ENCODE measurements at places on chromosomes 1 and 21.

DNA sequence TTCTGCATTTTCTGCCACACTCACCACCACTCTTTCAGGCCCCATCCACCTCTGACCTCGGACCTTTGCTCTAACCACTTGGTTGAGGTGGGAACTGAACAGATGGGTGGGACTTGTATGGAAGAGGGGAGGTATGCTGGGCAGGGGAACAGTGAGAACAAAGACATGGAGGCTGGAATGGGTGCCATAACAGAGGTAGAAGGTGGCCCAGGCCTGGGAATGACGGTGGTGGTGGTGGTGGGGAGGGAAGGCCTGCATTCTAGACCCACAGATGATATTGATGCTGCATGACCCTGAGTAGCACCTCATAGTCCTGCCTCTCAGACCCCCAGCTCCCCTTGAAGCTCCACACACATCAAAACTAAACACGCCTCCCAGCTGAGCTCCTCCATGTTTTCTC is 5.2 kb upstream of the CSF3R start:
- DNase-seq: no peak

DNA sequence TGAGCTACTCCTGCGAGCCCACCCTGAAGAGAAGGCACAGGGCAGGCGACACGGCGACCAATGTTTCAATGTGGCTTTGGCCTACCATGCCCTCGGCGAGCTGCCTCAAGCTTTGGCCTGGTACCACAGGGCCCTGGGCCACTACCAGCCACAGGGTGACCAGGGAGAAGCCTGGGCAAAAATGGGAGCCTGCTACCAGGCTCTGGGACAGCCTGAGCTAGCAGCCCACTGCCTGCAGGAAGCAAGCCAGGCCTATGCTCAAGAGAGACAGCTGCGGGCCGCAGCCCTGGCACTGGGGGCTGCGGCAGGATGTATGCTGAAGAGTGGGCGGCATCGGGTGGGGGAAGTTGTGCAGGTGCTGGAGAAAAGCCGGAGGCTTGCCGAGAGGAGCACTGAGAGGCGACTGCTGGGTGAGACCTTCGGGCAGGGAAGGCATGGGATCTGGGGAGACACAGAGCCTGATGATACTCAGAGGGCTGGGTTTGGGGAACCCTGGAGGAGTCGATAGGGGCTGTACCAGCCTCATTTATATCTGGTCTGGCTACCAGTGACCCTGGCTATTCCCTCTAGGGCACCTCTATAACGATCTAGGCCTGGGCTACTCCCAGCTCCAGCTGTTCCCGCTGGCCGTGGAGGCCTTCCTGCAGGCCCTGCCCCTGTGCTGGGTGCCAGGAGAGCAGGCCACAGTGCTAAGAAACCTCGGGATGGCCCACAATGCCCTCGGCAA is 2.3 kb downstream of the TTC24 start:
- DNase-seq: no peak

DNA sequence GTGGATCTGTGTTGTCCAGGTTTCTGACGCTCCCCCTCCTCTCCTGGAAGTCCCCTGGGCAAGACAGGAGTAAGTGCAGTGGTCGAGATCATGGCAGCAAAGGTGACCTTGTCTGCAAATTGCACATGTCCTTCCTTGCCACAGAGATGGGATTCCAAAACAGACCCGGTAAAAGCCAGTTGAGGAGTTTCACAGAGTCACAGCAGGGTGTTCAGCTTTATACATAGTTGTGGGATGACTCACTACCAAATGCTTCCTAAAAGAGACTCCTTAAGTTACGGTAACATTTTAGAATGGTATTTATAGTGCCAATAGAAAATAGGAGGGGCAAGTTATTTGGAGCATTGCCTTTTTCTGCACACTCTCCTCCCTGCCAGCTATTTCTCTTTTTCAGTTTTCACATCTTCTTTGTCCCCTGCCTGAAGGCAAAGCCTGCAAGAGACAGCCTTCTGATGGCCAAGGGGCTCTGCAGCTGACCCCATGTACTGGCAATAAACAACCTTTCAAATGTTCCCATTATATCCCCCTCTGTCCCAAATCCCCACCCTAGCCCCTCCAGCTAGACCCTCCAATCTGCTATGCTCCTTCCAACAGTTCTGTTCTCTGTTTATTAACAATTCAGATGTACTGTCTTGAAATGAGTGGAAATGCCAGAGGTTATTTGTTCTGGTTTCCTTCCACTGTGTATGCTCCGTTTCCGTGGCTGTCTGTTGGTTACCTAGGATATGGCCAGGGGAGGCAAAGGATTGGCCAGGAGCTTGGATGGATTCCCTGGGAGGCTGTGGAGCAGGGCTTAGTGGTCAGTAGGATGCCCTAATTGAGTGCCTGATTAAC is 115.0 kb downstream of the TGFB2 start:
- no peak for DNase-seq

GRCh38 chr1:32759997-32760623 is 57.0 kb downstream of the YARS1 start:
- DNase-seq: no peak

- DNase-seq: no peak
These were observed 44.5 kb upstream of the C1orf87 start for GRCh38 chr1:60118085-60118484.

DNA sequence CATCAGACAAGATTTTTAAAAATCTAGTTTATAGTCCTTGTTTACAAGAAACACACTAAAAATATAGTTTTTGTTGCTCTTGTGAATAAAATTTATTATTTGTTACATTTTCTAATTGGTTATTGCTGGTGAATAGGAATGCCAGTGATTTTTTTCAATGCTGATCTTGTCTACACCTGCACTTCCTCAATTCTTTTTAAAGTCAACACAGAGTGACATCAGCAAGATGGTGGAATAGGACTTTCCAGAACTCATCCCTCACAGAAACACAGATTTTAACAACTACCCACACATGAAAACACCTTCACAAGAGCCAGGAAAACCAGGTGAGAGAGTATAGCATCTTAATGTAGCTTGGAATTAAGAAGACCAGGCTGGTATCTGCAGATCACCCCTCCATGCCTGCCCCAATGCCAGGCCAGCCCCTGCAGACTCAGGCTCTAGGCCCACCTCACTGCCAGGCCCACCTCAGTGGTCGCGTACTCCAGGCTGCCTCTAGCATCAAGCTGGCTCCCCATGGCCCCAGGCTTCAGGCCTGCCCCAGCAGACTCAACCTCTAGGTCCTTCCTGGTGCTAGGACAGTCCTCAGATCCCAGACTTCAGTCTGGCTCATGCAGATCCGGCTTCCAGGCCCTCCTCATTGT is 117.6 kb downstream of the WDR3 start:
- no peak for DNase-seq

GRCh38 chr1:164510435-164510834 is 48.5 kb upstream of the PBX1 start:
- no peak for DNase-seq
